ENCODE measurements at places on chromosomes 16 and 17.

DNA sequence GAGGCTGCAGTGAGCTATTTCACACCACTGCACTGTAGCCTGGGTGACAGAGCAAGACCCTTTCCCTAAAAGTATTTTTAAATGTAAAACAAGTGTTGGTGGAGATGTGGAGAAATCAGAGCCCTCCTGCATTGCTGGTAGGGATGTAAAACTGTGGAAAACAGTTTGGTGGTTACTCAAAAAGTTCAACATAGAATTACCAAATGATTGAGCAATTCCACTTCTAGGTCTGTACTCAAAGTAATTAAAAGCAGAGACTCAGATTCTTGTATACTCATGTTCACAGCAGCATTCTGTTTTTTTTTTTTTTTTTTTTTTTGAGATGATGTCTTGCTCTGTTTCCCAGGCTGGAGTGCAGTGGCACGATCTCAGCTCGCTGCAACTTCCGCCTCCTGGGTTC is 141.8 kb downstream of the PITPNC1 start:
- DNase-seq, result no peak

GRCh38 chr17:7262192-7262934 is at the start of gene CLDN7:
TSS of gene CLDN7 (minus strand) at chr17:7262478. CDS start at chr17:7262043, 435 bp downstream.
- DNase-seq, result no peak

DNA sequence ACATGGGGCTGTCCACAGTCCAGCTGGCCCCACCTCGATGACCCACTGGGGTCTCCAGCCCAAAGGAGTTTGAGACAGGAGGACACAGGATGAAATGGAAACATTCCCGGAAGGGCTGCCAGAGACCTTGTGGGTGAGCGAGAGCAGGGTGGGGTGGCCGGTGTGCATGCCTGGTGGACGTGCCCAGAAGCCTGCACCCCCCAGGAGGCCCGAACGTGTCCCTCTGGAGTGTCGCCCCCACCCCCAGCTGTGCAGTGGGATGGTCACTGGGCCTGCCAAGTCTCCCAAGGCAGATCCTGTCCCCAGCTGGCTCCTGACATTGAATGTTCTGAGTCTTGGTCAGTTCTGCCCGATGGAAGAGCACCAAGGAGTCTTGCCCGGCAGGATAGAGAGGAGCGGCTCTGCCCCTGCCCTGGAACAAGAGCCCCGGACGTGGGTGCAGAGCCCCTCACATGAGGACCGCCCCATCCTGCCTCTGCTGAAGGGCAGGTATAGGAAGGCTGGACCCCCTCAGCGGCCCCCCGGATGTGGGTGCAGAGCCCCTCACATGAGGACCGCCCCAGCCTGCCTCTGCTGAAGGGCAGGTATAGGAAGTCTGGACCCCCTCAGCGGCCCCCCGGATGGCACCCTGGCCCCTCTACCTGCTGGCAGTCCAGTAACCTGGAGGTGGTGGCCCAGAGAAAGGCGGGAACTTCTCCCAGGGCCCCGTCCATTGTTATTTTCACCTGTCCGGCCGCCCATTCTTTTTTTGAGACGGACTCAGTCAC is 3.1 kb upstream of the CAPN15 start:
- no peak for DNase-seq

- DNase-seq, result no peak
Observed at GRCh38 chr16:31077592-31078396, 3.6 kb downstream of the ZNF646 start.

DNA sequence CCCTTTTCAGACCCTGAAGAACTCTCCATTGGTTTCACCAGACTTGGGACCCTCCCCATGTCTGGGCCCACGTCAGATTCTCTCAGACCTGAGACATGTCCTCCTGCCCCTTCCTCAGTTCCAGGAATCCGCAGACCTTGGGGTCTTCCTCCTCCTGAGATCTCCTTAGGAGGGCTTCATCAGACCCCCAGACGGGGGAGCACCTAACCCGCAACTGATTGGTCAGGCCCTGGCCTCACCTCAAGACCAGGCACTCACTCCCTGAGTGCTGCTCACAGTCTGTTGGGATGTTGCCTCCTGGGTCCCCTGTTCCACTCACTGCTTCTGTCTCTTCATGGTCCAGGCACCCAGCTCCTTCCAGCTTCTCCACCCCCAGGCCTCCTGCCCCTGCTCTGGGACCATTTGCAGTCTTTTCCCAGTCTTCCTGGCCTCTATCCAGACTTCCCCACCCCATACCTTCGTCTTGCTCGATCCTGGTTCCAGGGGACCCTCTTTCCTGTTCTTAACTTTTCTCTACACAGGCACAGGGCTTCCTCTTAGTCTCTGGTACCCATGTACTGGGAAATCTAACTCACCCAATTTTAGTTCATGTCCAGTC is 1.2 kb downstream of the GID4 start:
- no peak for DNase-seq

DNA sequence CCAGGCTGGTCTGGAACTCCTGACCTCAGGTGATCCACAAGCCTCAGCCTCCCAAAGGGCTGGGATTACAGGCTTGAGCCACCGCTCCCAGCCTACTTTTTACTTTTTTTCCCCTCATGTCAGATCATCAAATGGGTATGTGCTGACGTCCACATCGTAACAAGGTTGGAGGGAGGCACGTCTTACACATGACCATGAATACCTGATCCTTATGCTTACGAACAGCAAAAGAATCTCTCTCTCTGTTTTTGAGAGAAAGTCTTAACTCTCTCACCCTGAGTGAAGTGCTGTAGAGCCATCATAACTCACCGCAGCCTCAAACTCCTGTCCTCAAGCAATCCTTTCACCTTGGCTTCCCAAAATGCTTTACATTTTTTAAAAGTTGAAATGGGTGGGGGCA is 29.5 kb upstream of the TMEM92 start:
- no peak for DNase-seq

- DNase-seq, result no peak
Observed at GRCh38 chr17:82023447-82024241, 539 bp downstream of the LRRC45 start.

- no peak for DNase-seq
Observed at GRCh38 chr16:49055824-49056545, 225.7 kb downstream of the CBLN1 start.

GRCh38 chr16:89443727-89444084 is 46.7 kb downstream of the ANKRD11 start:
- DNase-seq, result no peak

GRCh38 chr17:535198-535597 is 179.4 kb downstream of the VPS53 start:
- DNase-seq, result no peak

GRCh38 chr16:85623997-85624601 is 11.0 kb downstream of the GSE1 start:
- DNase-seq, result no peak

DNA sequence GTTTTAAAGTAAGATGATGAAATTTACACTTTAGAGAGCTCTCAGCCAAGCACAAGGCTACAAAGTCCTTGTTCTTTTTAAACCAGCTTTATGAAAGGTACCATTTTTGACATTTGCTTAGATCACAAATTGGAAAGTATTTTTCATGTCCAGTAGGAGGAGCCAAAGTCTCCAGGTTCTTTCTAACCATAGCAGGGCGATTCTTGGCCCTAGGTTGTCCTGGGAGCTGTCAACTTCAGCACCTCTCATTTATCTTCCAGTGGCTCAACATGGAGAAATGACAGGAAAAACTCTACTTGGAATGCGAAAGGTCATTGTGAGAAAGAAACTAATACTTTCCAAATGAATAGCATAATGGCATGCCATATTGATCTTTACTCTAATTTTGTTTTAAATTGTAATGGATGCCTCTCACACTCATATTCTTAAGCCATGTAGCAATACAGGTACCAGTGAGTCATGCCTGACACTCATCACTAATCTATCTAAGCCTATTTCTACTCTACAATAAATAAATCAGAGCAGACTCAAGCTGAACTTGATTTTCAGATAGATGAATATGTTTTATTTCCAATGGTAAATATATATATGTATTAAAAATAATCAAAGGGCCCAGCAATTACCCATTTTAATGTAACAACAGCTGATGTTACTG is 919.1 kb upstream of the EEF2KMT start:
- no peak for DNase-seq

- DNase-seq, result no peak
Observed at GRCh38 chr16:87762071-87762571, 3.7 kb downstream of the KLHDC4 start.

- DNase-seq, result no peak
Observed at GRCh38 chr17:17998934-17999333, 26.3 kb downstream of the DRC3 start.

DNA sequence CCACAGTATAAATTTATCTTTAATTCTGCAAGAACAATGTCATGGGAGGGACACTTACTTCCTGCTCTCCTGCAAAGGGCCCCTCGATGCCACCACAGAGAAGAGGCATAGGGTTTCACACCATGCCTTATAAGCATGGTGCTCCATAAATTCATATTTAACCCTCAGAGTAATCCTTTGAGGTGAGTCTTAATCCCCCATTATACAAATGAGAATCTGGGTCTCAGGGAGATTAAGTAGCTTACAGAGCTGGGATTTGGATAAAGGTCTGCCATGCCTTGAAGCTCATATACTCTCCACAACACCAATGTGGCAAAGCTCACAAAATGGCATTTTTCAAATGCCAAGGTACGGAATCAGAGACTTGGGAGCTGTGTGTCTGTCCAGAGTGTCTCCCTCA is 268.5 kb upstream of the CCL2 start:
- DNase-seq, result no peak

- no peak for DNase-seq
Observed at GRCh38 chr17:5049314-5049841, 14.2 kb upstream of the SLC52A1 start.

GRCh38 chr16:16797239-16797638 is 418.3 kb downstream of the NPIPA7 start:
- DNase-seq, result no peak

DNA sequence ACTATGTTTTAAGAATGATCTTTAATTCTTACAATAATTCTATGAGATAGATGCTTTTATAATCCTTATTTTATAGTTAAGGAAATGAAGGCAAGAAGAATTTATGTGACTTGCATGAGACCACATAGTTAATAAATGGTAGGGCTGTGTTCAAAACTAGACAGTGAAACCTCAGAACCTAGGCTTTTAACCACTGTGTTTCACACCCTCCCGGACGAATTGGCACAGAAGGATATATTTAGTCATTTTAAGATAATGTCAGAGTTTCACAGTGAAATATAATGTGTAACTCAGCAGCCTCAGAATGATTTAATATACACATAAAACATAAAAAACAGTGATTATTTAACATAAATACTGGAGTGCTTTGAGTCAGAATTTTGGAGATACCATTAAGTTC is 57.0 kb downstream of the NSRP1 start:
- no peak for DNase-seq

DNA sequence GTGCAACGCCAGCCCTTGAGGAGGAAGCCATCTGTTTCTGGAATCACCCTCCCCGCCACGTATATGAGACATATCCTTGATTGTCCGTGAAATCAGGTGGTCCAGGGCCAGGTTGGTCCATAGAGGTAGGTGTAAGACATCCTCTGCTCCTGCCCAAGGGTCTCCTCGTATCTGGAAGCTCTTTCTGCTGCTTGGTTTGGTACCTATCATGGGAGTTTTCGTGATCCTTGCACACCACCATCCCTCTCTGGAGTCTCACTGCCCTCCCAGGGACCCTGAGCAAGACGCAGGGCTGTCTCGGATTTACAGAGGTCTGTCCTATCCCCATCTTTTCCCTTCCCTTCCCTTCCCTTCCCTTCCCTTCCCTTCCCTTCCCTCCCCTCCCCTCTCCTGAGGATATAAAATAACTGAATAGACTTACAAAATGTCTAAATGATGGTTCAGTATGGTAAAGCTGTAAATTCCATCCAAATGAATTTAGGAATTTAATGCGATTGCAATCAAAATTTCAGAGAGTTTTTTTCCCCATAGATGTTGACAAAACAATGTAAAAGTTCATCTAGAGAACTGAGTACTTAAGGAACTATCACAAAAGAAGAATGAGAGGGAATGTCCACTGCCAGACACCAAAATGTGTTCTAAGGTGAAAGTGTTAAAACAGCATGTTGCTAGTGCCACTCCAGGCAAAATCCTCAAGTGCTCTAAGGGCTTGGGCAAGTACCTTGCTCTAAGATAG is 2.0 kb upstream of the CCDC42 start:
- no peak for DNase-seq

GRCh38 chr17:55663400-55663799 is 59.3 kb downstream of the TMEM100 start:
- no peak for DNase-seq

- DNase-seq, result no peak
Observed at GRCh38 chr17:35038453-35038852, 25.1 kb downstream of the RFFL start.

GRCh38 chr16:75627851-75628250 is 4.8 kb upstream of the ADAT1 start:
- DNase-seq, result no peak

DNA sequence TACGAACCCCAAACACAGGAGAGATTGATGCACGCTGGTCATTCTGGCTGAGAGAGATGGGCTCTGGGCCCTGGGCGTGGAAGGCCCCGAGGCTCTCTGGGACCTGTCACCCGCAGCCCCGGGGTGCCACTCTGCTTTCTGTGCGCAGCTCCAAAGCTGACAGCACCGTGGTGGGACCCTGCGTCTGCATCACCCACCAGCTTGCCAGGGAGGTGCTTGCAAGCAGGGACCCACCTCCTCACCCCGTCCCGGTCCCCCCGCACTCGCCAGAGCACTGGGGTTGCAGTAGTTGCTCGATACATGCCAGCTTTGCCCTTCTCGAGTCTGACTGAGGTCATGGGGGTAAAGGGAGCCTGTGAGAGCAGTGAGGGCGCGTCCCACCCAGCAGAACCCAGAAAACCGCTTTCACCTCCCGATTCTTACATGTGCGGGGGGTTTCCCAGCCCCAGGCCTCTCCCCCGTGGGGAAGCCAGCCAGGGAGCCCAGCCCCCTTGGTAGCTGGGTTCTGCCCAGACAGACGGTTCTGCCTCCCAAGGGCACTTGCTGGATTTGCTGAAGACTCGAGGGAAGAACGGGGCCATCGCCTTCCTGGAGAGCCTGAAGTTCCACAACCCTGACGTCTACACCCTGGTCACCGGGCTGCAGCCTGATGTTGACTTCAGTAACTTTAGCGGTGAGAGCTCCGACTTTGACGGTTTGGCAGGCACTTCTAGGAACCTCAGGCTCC is 12.5 kb downstream of the CARD14 start:
- no peak for DNase-seq

DNA sequence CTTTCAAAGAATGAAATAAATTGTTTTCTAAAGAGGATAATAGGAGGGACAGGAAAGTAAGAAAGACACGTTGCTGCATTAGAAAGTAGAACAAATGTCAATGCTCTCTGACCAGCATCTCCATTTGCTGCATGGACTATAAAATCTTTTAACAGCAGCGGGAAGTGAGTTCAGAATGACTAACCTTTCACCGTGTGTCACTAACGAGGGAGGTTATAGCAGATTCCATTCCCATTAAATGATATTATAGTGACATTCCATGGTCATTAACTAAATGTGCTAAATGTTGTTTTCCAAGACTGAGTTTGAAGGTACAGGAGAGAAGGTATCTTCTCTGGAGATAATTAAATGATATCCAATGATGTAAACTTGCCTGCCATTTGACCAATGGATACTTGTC is 127.1 kb upstream of the HS3ST3A1 start:
- no peak for DNase-seq

- no peak for DNase-seq
Observed at GRCh38 chr17:48542698-48543106, 2.2 kb downstream of the HOXB2 start.

All from smooth muscle cell of the brain vasculature (primary cell).